CD8-positive, alpha-beta memory T cell (primary cell): ENCODE measurements at places on chromosomes 2 and 18. TPM values are rescaled to one million over a fixed set of nuclear protein-coding genes. Genes with fewer than 3 reads are reported as not detected.

- H3K27ac ChIP-seq = no peak overlapping the region
- H3K36me3 ChIP-seq = no peaks in the 10 kb centered on the region
- no peaks in the 10 kb centered on the region for H3K4me1 ChIP-seq
Observed at GRCh38 chr2:118983133-118983532, 41.1 kb downstream of the MARCO start.

DNA sequence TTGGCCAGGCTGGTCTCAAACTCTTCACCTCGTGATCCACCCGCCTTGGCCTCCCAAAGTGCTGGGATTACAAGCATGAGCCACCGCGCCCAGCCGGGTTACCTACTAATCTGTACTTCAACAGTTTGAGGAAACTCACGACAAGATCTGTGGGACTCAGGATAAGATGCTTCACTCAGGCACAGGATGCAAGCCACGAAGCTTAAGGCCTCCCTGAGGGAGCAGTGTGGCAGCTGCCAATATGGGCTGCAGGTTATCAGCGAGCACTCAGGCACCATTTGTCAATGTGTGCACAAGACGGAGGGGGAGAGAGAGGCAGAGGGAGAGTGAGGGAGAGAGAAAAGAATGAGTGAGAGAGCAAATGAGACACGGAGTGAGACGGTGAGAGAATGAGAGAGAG is 173.6 kb upstream of the RAB6C start:
- H3K27ac ChIP-seq = no peak overlapping the region
- no peak overlapping the region for H3K4me3 ChIP-seq
- H3K4me1 ChIP-seq = no peaks in the 10 kb centered on the region
- H3K27me3 ChIP-seq = no peaks in the 10 kb centered on the region
- no peak for DNase-seq

GRCh38 chr2:55802067-55802466 is 108.4 kb upstream of the PNPT1 start:
- no peak for DNase-seq
- no peaks in the 10 kb centered on the region for H3K36me3 ChIP-seq
- no peaks in the 10 kb centered on the region for H3K4me1 ChIP-seq
- no peaks in the 10 kb centered on the region for H3K27me3 ChIP-seq

DNA sequence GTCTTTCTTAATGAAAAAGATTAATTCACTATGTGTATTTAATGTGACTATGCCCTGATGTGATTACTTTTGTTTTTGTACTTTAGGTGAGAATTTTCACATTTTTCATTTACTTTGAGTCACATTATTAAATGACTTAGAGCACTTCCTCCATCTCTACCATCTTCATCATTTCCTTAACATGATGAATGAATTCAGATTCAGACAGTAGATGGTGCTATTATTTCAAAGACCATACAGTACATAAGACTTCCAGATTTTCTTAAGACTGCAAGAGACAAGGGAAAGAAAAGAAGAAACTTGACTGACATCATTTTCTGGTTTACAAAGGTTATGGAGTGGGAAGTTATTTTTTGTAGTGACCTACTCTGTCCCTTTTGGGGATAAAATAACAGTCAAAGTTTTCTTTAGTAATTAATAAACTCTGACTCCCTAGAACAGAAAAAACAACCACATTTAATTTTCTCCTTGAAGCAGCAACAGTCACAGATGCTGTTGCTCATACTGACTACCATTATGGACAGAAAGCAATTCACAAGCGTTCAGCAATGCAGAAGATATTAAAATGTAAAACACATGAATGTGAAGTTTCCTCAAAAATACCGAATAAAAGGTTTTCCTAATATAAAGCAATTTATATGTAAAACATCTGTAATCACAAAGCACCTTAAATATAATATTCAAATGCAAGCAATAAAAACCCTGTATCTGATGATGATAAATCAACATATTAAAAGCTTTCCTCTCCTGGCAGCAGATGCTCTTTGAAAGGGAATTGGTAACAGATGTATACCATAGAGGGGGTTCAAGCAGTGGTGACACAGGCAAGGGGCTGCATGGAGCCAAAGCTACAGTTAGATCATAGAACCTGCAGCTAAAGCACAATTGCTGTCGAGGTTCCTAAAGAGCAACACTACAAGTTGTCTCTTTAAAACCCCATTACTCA is 1010.9 kb upstream of the NXPH2 start:
- H3K27ac ChIP-seq = no peak overlapping the region
- no peaks in the 10 kb centered on the region for H3K27me3 ChIP-seq
- DNase-seq = no peak
- no peak overlapping the region for H3K4me3 ChIP-seq

GRCh38 chr18:10736984-10737383 is 211.2 kb downstream of the NAPG start:
- H3K27ac ChIP-seq = no peak overlapping the region
- no peak for DNase-seq
- no peaks in the 10 kb centered on the region for H3K36me3 ChIP-seq
- H3K4me1 ChIP-seq = no peaks in the 10 kb centered on the region

DNA sequence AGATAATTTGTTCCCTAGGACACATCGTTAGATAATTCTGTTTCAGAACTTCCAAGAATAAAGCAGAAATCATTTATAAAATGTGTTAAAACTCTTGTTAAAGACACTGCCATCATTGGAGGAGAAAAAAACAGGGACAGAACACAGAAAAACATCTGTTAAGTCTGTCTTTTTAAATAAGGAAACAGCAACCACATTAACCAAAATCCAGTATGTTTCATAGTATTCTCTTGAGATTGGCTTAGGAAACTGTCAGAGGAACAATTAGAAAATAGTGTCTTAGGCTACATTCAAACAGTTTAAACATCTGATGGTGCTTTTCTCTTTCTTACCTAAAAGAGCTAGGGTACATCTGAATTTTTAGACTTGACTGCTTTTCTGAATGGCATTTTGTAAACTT is 81.6 kb downstream of the PMS1 start:
- H3K36me3 ChIP-seq = no peaks in the 10 kb centered on the region
- no peak overlapping the region for H3K27ac ChIP-seq
- DNase-seq = no peak
- H3K4me1 ChIP-seq = no peaks in the 10 kb centered on the region
- H3K27me3 ChIP-seq = no peaks in the 10 kb centered on the region

GRCh38 chr2:128364441-128364911 is 45.8 kb upstream of the HS6ST1 start:
- H3K27ac ChIP-seq = no peak overlapping the region
- H3K4me3 ChIP-seq = no peak overlapping the region
- no peaks in the 10 kb centered on the region for H3K36me3 ChIP-seq
- DNase-seq = no peak

- H3K4me3 ChIP-seq = no peak overlapping the region
- no peaks in the 10 kb centered on the region for H3K36me3 ChIP-seq
- DNase-seq = no peak
- H3K27ac ChIP-seq = no peak overlapping the region
Observed at GRCh38 chr2:232522623-232523401, 2.6 kb downstream of the PRSS56 start.

GRCh38 chr18:58385472-58385871 is 243.4 kb downstream of the ALPK2 start:
- no peaks in the 10 kb centered on the region for H3K4me1 ChIP-seq
- no peak for DNase-seq
- H3K27ac ChIP-seq = no peak overlapping the region
- H3K27me3 ChIP-seq = no peaks in the 10 kb centered on the region
- no peaks in the 10 kb centered on the region for H3K36me3 ChIP-seq

GRCh38 chr18:21242141-21242779 is at the start of gene GREB1L:
GREB1L (plus strand) TSS chr18:21242232; CDS start chr18:21383519, 141,287 bp downstream.
- no peaks in the 10 kb centered on the region for H3K36me3 ChIP-seq
- no peaks in the 10 kb centered on the region for H3K4me1 ChIP-seq
- H3K4me3 ChIP-seq = no peak within 1 kb of the TSS
- H3K27ac ChIP-seq = no peak within 1 kb of the TSS
- DNase-seq = no peak
- H3K27me3 ChIP-seq = peaks cover 11% of the 10 kb centered on the region

DNA sequence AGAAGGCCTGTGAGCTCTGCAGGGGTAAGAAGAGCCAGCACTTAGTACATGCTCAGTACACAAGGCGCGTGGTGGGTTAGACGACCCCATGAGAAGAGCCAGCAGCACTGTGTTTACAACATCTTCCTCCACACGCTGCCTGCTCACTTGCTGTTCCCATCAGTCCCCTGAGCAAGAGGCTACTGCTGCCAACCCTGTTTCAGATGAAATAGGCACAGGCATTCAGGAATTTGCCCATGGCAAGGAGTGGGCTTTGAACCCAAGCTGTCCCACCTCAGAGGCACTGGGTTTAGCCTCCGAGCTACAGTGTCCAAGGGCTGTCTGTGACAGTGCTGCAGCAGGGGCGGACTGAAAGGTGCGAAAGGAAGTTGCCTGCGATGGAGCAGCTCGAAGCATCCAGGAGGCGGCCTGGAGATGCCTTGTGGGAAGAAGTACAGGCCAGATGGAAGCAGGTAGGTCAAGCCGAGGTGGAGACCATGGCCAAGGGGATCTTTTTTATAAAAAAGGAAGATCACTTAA is 121.5 kb upstream of the PXDN start:
- H3K4me3 ChIP-seq = no peak overlapping the region
- H3K36me3 ChIP-seq = no peaks in the 10 kb centered on the region
- no peak overlapping the region for H3K27ac ChIP-seq
- no peak for DNase-seq
- H3K4me1 ChIP-seq = no peaks in the 10 kb centered on the region
- no peaks in the 10 kb centered on the region for H3K27me3 ChIP-seq

- no peak overlapping the region for H3K4me3 ChIP-seq
- no peaks in the 10 kb centered on the region for H3K36me3 ChIP-seq
- H3K27ac ChIP-seq = no peak overlapping the region
- DNase-seq = no peak
Observed at GRCh38 chr2:235068701-235069100, 116.9 kb downstream of the SH3BP4 start.

- no peaks in the 10 kb centered on the region for H3K36me3 ChIP-seq
- H3K27ac ChIP-seq = no peak overlapping the region
- no peaks in the 10 kb centered on the region for H3K27me3 ChIP-seq
- DNase-seq = no peak
- no peak overlapping the region for H3K4me3 ChIP-seq
- peaks cover 40% of the 10 kb centered on the region for H3K4me1 ChIP-seq
Observed at GRCh38 chr2:10372203-10372861, 69.6 kb downstream of the HPCAL1 start.

- H3K4me1 ChIP-seq = no peaks in the 10 kb centered on the region
Observed at GRCh38 chr2:182144041-182144775, 158.6 kb downstream of the PPP1R1C start.

- no peak overlapping the region for H3K4me3 ChIP-seq
- peaks cover 78% of the 10 kb centered on the region for H3K27me3 ChIP-seq
Observed at GRCh38 chr2:176146101-176146500, 5.2 kb upstream of the HOXD4 start.

GRCh38 chr2:183166210-183166609 is 42.0 kb downstream of the NUP35 start:
- no peaks in the 10 kb centered on the region for H3K4me1 ChIP-seq
- no peak overlapping the region for H3K4me3 ChIP-seq
- no peaks in the 10 kb centered on the region for H3K27me3 ChIP-seq
- H3K36me3 ChIP-seq = peaks cover 7% of the 10 kb centered on the region
- no peak for DNase-seq

The PRSS56 gene
- not detected for total RNA-seq

The NHEJ1 gene
- total RNA-seq = 22.4 TPM

The IWS1 gene
- 49.9 TPM for total RNA-seq

The EFEMP1 gene
- not detected for total RNA-seq

The LYG2 gene
- total RNA-seq = not detected

The MARS2 gene
- total RNA-seq = 27.1 TPM

The FAM136A gene
- 102 TPM for total RNA-seq

The RAPGEF4 gene
- not detected for total RNA-seq

The SLC38A11 gene
- not detected for total RNA-seq
